ENCODE measurements at places on chromosomes 2 and 18. TPM values are rescaled to one million over a fixed set of nuclear protein-coding genes. Genes with fewer than 3 reads are reported as not detected.

ALPP gene
- not detected for total RNA-seq

FAM237A gene
- total RNA-seq = not detected

SKOR2 gene
- not detected for total RNA-seq

PHOSPHO2 gene
- total RNA-seq = 3.4 TPM

MAIP1 gene
- 17.9 TPM for total RNA-seq

BOK gene
- 0.08 TPM for total RNA-seq

KCNJ13 gene
- not detected for total RNA-seq

CKAP2L gene
- total RNA-seq = 63.3 TPM

SERPINB13 gene
- total RNA-seq = not detected

CD8B2 gene
- total RNA-seq = not detected

IL1F10 gene
- not detected for total RNA-seq

LOXHD1 gene
- not detected for total RNA-seq

NDUFS1 gene
- 65.4 TPM for total RNA-seq

EGR4 gene
- total RNA-seq = not detected

UBE2F gene
- 82.7 TPM for total RNA-seq

NAT8 gene
- total RNA-seq = not detected

TUBA4B gene
- not detected for total RNA-seq

CROCC2 gene
- total RNA-seq = not detected

PARD6G gene
- 0.20 TPM for total RNA-seq

IGFBP2 gene
- 1.2 TPM for total RNA-seq

LRATD1 gene
- not detected for total RNA-seq

NYAP2 gene
- not detected for total RNA-seq

DOK6 gene
- not detected for total RNA-seq

CD226 gene
- 111 TPM for total RNA-seq

MAPK4 gene
- not detected for total RNA-seq

ACSL3 gene
- total RNA-seq = 57.2 TPM

RUFY4 gene
- total RNA-seq = 3.2 TPM

PLEK gene
- total RNA-seq = 9.5 TPM

Measured in activated CD4-positive, alpha-beta memory T cell treated with anti-CD3 and anti-CD28 coated beads, Interleukin-2, amount 10 ng/mL, durations not matched to agents 7 days and 5 days (primary cell).